ENCODE measurements at places on chromosomes 12 and 14. TPM values are rescaled to one million over a fixed set of nuclear protein-coding genes. Genes with fewer than 3 reads are reported as not detected.
A peak's percentile ranks its signal among the peaks of the same experiment; 100 is the strongest.

GRCh38 chr12:28059668-28060067 is 87.1 kb upstream of the PTHLH start:
- DNase-seq, result no peak

GRCh38 chr14:68779761-68780323 is 13.0 kb downstream of the ZFP36L1 start:
- DNase-seq, result no peak

GRCh38 chr12:110744151-110744571 is 1.5 kb upstream of the PPP1CC start:
- DNase-seq, result peak; percentile 54

KITLG gene
- 15.8 TPM for total RNA-seq

WNT1 gene
- not detected for total RNA-seq

GLI1 gene
- not detected for total RNA-seq

LTBP2 gene
- total RNA-seq, result 121 TPM

CELA1 gene
- total RNA-seq, result 0.58 TPM
